H1 (cell line): ENCODE measurements at places on chromosomes 3 and 15.

- H3K36me3 ChIP-seq, result no peaks in the 10 kb centered on the region
- H3K27ac ChIP-seq, result no peak overlapping the region
- H3K4me1 ChIP-seq, result no peaks in the 10 kb centered on the region
- H3K4me3 ChIP-seq, result no peak overlapping the region
Observed at GRCh38 chr3:60536420-60536819, 714.8 kb downstream of the FHIT start.

- no peaks in the 10 kb centered on the region for H3K4me1 ChIP-seq
- H3K27me3 ChIP-seq, result no peaks in the 10 kb centered on the region
- no peak overlapping the region for H3K4me3 ChIP-seq
- no peak overlapping the region for H3K27ac ChIP-seq
- DNase-seq, result no peak
- no peaks in the 10 kb centered on the region for H3K36me3 ChIP-seq
Observed at GRCh38 chr3:193719735-193720134, 126.7 kb downstream of the OPA1 start.

DNA sequence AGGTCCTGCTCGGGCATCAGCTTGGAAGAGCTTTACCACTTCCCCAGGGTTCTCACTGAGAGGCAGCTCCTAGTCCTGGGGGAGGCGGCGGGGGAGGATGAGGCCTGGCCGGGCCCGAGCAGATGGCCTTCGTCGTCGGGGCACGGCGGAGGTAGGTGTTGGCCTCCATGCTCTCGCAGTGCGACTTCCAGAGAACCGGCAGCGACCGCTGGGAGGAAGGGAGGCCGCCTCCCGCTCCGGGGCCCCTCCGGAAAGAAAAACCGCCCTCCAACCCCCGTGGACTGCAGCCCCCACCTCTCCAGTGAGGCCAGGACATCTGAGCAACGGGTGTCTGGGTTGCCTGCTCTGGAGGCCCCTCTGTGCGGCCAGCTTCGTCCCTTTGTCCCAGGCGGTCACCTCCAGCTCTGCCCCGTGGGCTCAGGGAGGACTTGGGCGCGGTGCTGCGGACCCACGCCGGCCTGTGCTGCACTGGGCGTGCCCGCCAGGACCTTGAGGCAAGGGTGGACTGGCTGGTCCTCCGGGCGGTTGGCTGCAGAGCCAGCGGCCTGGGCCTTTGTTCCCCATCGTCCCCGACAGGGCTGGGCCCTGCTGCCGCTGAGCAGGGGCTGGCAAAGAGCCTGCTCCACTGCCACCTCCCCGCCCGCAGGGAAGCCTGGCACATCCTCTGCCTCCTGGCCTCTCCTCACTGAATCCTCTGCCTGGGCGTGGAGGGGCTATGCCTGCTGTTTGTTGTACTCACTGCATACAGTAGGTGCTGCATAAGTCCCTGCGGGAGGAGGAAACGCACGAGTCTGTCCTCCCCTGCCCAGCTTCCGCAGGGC, 13.6 kb upstream of the GP9 start:
- H3K4me3 ChIP-seq, result no peak overlapping the region
- no peak for DNase-seq
- H3K4me1 ChIP-seq, result no peaks in the 10 kb centered on the region
- no peak overlapping the region for H3K27ac ChIP-seq

DNA sequence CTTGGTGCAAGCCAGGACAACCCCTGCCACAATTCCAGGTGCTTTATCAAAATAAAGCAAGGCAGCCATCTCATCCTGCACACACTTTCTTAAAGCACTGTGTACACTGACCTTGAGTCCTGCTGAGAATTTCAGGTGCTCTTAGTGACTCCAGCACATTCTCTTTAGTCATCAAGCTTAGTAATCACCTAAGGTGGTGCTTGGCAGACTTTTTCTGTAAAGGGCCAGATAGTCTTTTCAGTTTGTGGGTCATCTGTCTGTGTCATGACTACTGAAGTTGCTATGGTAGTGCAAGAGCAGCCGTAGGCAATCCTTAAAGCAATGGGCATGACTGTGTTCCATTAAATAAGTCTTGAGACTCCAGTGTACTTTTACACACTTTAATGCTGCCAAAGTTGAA, 36.4 kb downstream of the RIOX2 start:
- no peak for DNase-seq
- 0 out of 2 replicates have a peak, but pooled peaks cover 3% of the 10 kb centered on the region for H3K36me3 ChIP-seq
- no peak overlapping the region for H3K27ac ChIP-seq
- H3K4me3 ChIP-seq, result no peak overlapping the region
- H3K4me1 ChIP-seq, result no peaks in the 10 kb centered on the region
- no peaks in the 10 kb centered on the region for H3K27me3 ChIP-seq

DNA sequence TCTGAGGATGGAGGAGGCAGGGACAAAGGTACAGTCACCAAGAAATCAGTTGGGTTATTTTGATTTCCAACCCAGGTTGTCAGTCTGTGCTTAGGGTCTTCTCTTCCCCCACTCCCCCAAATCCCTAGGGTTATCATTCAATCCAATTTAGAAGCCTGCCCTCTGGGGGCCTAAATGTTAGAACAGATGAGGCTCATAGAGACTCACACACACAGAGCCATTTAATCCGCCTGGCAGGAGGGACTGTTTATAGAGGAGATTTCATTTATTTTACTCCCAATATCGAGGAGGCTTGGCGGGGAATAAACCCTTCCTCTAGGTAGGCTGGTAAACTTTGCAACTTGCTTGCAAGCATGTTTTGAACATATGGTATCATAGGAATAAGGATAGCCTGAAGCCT, 52.8 kb downstream of the RHCG start:
- H3K4me3 ChIP-seq, result no peak overlapping the region
- DNase-seq, result no peak
- peaks cover 2% of the 10 kb centered on the region for H3K4me1 ChIP-seq
